ENCODE measurements at places on chromosomes 1 and 21. TPM values are rescaled to one million over a fixed set of nuclear protein-coding genes. Genes with fewer than 3 reads are reported as not detected.

DNA sequence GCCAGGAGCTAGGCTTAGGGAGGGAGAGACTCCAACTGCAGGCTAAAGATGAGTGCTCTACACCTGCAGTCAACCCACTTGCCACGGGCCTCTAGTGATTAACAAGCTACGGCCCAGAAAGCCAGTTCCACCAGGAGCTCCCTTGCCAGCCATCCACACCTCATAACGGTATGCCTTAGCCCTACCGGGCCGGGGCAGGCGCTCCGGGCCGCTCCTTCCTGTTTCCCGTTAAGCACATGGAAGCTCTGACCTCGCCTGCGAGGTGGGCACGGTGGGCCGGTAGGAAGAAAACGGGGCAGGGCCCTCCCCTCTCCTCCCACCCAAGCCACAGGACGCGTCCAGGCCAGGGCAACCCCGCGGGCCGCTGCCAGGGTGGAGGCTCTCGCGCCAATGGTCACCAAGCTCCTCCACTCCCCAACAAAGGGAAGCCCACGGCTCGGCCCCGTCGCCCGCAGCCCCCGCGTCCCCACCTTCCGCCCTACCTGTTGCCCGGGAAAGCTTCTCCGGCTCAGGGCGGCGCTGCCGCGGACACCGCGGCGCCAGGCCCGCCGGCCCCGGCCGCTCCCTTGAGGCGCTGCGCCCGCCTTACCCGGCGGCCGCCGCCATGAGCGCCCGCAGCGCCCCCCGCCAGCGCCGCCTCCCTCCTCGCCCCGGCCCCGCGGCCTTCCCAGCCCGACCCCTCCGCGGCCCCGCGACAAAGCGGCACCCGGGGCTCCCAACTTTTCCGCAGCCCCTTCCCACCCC lies 627 bp downstream of the CERS2 start:
- peak; percentile 71 for DNase-seq

Gene SPRR2B
- 2.3 TPM for total RNA-seq

- no peak for DNase-seq
Observed at GRCh38 chr1:18965206-18966173, 9.0 kb upstream of the IFFO2 start.

DNA sequence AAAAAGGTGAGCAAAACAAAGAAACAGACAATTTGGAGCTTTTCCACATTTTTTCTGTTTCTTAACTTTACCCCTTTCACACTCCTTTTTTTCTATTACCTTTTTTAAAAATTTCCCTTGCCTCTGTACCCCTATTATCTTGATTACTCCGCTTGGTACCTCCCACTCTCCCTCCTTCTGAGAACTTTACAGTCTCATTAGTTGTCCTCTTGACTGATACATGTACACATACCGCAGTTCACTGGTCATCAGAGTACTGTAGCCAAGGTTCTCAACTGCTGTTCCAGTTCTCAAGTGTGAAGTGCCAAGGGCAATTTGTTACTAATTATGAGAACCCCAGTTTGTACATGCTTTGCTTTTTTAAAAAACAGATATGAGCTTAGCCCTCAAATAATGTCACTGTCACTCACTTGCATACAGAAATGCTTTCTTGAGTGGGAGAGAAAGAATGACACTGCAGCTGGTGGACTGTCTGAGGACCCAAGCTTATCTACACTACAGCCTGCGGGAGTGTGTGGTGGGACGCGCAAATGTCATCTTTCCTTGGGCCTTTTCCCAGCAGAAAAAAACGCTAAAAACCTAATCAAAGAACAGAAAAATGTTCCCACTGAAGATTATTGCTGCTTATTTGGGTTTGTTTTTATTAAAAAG lies 160.8 kb downstream of the DISP1 start:
- no peak for DNase-seq

DNA sequence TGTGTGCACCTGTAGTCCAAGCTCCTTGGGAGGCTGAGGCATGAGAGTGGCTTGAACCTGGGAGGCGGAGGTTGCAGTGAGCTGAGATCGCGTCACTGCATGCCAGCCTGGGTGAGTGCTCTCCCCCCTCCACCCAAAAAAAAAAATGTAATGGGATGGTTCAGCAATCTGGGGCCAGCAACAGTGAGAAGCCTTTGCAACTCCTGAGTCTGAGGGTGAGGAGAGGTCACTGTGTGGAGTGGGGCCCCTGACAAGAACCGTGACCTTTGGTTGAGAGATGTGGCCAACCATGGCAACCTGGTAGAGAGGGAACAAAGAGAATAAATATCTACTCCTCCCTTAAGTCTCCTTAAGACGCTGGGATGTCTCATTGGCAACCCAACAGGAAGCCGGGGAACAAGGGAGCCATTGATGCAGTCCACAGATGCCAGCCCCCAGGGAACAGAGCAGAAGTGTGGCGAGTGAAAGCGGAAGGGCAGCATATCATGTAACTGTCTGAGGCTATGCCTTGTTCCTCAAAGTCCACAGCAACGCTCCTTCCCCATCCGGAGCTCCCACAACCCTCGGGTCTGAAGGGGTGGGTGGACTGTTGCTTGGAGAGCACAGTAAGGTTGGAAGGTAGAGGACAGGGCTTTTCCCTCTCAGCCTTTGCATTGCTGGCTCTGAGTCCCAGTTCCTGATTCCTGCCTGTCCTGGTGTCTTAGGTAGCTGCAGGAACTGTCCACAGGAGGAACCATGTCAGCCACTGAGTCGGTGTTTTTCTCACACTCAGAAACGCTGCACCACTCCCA lies 8.3 kb downstream of the TRNP1 start:
- DNase-seq, result no peak

Gene NR1I3
- total RNA-seq, result not detected

DNA sequence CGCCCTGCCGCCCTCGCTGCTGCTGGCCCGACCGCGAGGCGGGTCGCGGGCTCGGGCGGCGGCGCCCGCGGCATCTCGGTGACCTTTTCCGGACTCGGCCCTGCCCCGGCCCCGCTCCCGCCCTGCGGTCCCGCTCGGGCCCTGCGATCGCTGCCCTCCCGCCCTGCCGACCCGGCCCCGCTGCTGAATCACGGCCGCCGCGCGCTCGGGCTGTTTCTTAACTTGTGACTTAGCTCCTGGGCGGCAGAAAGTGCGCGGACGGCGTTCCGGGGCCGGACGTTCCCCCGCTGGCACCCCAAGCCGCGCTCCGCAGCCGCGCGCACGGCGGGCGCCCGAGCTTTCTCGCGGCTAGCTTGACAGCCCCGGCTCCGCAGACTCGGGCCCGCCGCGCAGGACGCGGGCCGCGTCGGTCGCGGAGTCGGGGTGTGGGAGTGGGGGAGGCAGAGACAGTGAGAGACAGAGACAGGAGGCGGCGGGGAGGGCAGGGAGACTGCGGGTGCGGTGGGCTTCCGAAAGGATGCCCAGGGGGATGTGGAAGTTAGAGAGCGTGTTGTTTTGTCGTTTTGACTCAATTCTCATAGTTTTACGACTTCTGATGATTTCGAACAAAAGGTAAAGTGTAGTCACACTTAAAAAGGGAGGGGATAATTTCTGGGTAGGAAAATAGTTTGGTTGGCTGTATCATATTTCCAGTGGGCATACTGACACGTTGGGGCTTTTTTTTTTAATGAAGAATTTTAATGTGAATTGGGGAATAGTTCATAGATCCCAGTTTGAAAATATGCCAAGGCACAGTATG lies 49.8 kb downstream of the PRDM2 start:
- peak; percentile 58 for DNase-seq

Gene TMEM50A
- total RNA-seq, result 59.8 TPM

Gene XKR8
- total RNA-seq, result 5.3 TPM

Gene KLF18
- total RNA-seq, result not detected

GRCh38 chr1:180916771-180917170 lies 4.1 kb downstream of the KIAA1614 start:
- DNase-seq, result no peak

Gene TCHHL1
- total RNA-seq, result not detected

DNA sequence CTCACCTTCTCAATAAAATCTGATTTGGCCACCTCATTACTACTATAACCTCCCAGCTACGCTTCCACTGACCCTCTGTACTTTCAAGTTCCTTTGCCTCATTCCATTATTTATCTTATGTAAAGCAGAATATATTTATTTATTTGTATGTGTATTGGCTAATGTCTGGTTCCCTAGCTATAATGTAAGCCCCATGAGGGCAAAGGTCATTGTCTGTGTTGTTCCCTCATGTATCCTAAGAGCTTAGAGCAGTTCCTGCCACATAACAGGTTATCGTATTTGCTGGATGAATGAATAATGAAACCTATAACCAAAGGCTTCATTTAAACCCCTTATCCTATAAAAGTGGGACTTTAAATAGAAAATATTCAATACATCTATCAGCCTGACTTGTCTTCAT lies 77.9 kb upstream of the DPT start:
- no peak for DNase-seq

Gene KRTAP11-1
- not detected for total RNA-seq

Gene FAM163A
- total RNA-seq, result 0.37 TPM

DNA sequence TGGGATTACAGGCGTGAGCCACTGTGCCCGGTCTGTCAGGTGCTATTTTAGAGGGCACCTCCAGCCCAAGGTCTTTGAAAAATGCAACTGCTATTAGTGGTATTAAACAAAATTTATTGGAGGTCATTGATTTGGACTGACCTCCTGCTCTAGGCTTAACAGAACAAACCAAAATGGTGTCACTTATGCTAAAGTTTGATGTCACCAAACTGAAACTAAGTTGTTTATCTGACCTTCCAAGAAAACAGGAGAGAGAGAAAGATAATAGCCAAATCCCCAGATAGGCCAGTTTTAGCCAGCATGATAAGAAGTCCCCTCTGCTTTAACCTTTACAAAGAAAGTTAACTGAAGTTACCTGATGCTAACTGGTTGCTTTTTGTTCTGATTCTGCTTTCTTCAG lies 8.1 kb upstream of the INAVA start:
- no peak for DNase-seq

Gene CHI3L1
- not detected for total RNA-seq

GRCh38 chr1:232902774-232903350 lies 47.5 kb upstream of the NTPCR start:
- DNase-seq, result no peak

Gene FYB2
- total RNA-seq, result 2.0 TPM

DNA sequence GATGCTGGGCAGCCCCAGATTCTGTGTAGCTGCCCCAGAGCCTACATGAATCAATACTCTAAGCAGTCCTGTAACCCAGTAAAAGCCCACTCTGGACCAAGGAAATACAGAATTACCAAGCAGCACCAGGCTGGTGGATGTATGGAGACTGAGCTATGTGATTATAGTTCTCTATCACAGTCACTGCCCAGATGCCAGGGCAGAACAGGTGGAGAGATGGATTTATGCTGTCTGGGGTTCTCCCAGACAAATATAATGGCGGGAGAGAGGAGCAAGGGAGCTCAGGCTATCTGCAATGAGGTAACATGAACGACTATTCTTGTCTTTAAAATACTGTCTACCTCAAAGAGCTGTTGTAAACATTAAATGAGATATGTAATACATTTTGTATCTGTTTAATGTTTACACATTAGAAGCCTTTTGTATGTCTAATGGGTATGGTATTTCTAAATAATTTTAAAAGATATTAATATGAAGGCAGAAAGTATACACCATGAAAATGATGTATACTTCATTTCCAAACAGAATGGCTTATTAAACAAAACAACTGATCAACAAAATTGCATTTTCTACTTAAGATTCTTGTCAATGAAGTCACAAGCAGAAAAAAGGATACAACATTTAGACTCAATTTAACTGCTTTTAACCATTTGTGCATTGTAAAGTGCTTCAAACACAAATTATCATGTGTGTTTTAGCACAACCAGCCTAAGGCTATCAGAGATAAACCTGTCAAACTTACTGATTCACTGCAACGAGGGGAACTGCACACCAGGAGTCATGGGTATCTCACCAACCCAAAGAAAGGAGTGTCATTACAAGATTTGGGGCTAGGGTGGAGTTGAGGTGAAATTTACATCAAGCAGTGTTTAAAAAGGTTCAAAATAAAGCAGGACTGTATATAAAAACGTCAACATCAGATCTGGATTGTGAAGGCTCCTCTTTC lies 3.0 kb downstream of the SDE2 start:
- no peak for DNase-seq

- DNase-seq, result no peak
Observed at GRCh38 chr1:44760876-44761275, 14.5 kb upstream of the RPS8 start.

Gene ANXA9
- total RNA-seq, result 0.43 TPM

Gene PRRC2C
- total RNA-seq, result 136 TPM

DNA sequence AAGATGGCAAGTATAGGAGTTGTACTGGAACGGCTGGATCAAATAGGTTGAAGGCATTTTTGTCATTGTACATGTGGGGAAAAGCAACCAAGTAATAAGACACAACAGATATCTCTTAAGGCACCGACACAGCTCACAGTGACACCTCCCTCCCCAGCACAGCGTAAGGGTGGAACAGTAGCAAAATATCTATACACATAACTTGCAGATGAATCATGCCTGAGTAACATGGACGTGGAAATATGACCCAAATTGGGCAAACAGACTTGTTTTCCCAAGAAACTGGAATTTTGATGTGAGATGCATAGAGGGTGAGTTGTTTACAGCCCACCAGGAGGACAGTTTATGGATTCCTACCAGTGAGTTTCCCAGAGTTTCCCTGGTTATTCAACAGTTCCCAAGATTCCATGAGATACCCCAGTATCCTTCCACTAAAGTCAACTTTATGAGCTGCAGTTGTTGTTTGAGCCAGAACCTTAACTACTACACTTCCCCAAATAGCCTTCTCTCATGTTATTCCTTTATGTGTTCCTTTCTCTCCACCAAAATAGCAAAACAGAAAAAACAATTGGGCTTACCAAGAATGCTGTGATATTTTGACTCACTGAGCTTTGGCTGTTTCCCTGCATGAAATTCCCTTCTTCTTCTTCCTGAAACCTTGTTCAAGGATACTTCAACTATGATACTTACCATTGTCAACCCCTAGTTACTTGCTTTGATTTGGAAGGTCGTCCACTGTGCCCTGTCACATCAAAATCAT lies 7.1 kb upstream of the DR1 start:
- DNase-seq, result no peak

Gene S100A8
- total RNA-seq, result 5.3 TPM

Gene LINGO4
- not detected for total RNA-seq

Measured in ovary (tissue), 10 donors.